Natural killer cell treated with Interleukin-12 subunit alpha and Interleukin-12 subunit beta and Interleukin-15 and Interleukin-18, amount 100 ng/mL, for 72 hours (primary cell): ENCODE measurements at places on chromosomes 12 and 14. TPM values are rescaled to one million over a fixed set of nuclear protein-coding genes. Genes with fewer than 3 reads are reported as not detected.

DNA sequence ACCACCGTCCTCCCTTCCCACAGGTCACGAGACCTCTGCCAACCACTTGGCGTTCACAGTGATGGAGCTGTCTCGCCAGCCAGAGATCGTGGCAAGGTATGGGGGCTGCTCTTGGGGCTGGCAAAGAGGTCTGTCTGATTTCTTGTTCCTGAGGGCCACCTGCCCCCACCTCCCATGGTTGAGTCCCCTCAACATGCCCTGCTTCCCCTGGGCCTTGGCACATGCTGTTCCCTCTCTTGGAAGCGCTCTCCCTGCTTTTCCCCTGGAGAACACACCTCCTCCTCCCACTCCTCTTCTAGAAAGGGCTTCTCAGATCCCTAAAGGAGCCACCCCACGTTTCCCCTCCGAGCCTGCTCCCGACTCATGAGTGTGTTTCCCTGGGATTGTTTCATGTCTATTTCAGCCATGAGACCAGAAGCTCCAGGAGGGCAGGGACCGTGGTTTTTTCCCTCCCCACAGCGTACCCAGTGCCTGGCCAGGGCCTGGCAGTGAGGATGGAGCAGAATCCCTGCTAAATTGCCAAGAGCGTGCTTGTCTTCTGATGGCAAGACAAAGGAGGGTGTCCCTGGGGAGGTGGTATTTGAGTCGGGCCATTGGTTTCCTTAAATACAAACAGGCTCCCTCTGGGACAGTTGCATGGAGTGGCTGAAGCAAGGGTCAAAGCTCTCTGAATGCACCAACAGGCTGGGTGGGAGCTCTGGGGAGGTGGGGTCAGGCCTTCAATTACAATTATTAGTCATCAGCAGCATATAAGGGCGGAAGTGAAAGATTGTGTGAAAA lies 34.1 kb downstream of the CYP46A1 start:
- no peak for DNase-seq

DNA sequence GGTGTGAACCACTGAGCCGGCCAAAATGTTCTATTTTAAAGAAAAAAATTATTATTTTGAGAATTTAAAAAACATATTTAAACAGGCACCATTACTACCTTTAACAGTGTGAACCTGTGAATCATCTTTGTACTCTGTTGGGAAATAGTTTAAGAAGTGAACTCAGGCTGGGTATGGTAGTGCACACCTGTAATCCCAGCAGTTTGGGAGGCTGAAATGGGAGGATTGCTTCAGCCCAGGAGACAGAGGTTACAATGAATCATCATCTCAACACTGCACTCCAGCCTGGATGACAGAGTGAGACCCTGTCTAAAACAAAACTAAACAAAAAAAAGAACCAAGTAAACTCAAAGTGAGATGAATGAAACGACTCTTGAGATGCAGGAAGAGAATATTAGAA lies 3.1 kb upstream of the WDR89 start:
- no peak for DNase-seq

COQ5 gene
- 27.9 TPM for total RNA-seq

DNA sequence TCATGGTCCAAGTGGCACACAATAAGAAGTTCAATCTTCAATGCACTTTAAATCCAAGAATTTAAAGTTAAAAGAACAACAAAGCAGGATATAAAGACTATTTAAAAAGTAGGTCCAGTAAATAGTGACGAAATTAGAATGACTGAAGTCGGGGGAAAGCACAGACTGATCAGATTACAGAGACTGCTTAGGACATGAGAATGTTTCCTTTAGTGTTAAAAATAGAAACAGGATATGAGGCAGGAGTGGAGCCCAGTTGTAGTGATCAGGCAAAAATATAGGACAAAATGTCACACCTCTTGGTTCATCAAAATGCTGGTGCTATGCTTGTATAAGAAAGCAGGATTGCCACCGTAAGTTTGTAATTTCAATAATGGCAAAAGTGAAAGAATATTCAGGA lies 52.2 kb upstream of the CD163 start:
- no peak for DNase-seq

GRCh38 chr14:65560340-65561027 lies 148.0 kb downstream of the FUT8 start:
- no peak for DNase-seq

DNA sequence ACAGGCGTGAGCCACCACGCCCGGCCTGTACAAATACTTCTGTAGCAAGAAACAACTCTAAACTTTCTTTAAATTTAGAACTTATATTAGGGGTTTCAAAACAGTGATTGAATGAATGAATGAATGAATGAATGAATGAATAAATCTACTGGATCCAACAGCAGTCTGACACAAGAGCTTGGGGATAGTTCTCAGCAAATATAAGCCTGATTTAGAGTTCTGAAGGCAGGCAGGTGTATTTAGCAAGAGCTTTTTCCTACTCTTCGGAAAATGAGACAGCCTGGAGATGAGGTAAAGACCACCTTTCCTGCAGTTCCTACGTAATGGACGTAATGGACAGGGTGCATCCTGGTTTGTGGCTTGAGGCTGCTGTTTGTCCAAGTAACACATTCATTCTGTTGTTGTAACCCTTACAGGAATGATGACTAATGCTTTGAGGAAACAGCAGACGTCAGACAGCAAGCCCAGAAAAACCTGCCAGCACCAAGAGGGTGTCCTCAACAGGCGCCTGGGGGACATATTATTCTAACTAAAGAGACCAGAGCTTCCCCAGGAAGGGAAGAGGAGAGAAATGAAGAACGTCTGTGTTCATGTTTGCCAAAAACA lies 277.4 kb upstream of the SOX5 start:
- DNase-seq, result peak; percentile 62

PLEK2 gene
- not detected for total RNA-seq

GRCh38 chr14:75697386-75697785 lies 36.3 kb downstream of the TTLL5 start:
- DNase-seq, result no peak

MAGOHB gene
- 84.0 TPM for total RNA-seq

FGF6 gene
- total RNA-seq, result not detected

TESPA1 gene
- 45.9 TPM for total RNA-seq

DNA sequence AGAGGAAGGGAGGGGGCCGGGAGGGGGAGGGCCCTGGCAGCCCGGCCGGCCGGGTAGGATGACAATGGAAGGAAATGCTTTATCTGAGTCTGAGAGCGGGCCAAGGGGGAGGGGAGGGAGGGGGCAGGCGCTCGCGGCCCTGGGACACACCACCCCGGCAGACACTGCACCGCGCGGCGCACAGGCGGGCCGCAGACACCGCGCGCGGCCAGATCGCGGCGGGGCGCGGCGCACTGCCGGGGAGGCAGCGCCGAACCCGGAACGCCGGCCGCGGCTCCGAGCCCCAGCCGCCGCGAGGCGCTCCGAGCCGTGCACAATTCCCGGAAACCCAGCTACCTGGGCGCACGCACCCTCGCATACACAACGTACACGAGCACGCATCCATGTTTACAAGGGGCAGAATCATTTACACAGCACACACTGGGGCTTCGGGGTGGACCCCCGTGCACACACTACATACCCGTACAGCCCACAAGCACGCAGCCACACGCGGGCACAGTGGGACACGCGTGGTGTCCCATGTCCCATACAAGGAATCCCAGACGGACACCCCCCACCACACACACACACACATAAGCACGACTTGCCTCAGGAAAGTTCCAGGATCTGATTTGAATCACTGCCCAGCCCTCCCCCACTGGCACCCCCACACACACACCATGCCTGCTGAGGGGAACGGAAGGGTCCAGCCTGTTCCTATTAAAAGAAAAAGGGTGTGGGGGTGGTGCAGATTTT lies at the start of gene HDAC7:
Gene HDAC7, minus strand, starts transcription at position 8 of the 735 bp plus-strand sequence. CDS start 118 bp downstream, outside the sequence.
- no peak for DNase-seq

GRCh38 chr14:74048281-74048680 lies 29.1 kb downstream of the BBOF1 start:
- no peak for DNase-seq

DNA sequence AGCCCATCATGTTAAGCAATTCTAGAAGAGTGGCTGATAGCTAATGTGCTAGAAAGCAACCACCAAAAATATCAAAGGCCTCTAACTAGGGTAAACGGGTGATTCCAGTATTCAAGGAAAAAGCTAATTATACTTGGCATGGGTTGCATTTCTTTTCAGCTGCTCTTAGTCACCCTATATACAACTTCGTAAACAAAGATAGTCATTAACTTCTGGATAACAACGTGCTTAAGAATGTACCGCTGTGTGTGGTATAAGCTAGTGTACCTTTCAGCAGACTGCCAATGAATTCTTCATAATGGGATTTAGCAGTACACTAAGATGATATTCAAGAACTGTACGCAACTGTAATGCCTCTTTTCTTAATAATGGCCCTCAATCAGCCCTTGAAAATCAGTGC lies 42.2 kb upstream of the SLC6A13 start:
- DNase-seq, result no peak

CABP1 gene
- 0.24 TPM for total RNA-seq

DNA sequence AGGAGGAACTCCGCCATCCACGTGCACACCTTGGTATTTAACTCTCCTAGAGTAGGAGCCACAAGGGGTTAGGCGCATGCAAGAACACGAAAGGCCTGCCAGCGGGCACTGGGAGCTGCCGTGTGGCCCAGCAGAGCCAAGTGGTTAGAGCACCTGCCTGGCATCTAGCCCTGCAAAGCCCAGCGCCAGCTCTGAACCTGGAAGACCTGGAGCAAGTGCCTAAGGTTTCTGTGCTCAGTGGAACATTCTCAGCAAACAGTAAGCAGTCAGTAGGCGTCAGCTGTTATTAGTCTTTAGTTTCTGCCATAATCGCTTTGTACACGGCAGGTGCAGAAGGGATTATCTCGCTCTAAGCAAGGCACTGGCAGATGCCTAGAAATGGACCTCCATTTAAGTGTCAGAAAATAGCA lies 55.4 kb downstream of the SETD3 start:
- DNase-seq, result no peak

DNA sequence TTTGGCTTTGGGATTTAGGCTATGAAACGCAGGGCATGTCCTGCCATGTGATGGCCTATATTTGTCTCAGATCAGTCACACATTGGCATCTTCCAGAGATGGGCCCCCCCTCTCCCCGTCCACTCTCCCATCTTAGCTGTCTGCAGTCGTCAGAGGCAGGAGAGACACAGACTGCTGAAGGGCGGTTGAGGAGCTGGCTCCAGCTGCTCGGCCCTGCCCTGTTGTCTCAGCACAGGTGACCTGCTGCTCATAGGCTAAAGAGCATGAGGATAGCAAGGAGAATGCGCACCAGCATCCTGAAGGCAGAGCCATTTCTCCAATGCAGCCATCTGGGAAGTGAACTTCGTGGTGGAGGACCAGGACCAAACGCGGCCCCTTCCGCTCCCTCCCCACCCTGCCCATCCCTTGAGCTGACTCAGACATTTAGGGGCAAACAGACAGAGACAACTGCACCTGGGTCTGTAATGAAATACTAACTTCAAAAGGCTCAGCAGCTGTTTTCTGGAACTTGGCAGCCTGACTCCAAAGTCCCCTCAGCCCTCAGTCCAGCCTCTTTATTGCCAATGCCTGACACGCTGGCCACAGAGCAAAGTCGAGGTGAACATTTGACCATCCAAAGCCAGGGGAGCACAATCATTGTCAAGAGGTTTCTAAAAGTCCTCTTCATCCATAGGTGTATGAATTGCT lies 22.3 kb downstream of the FZD10 start:
- DNase-seq, result no peak

GRCh38 chr12:49231878-49232655 lies 32.8 kb upstream of the TUBA1C start:
- DNase-seq, result no peak

CLEC4D gene
- not detected for total RNA-seq

GRCh38 chr12:5247144-5247543 lies 184.8 kb upstream of the NTF3 start:
- DNase-seq, result no peak
